CD4-positive, alpha-beta T cell treated with Interleukin-1 beta for 1 hour (primary cell): ENCODE measurements at places on chromosomes 2 and 18.

DNA sequence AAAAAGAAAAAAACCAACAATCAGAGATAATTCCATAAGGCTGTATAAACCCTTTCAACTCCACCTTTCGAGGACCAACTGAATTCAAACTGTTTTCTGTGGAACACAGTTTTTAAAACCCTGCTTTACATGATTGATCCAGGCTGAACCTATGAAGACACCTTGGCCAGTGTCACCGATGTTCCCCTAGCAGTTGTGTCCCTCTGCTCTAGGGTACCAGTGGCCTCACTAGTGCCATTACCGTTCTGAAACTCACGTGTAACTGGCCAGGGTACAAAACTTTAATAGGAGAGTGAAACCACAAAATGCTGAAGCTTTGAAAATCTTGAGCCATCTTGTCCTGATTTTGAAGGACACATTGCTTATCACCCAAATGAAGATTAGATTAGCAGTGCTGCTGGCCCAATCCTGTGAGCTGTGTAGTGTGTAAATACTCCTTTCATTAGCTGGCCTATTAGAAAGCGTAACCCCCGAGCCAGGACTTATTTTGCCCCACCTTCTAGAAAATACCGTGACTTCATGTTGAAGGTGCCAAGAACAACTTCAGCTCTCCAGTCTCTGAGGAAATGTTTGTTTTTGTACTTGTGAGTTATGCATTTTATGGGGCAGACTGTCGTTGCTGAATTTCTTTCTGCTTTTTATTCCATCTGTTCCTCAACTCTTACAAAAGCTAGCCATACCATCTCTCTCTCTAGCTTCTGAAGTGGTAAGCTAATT is 147.8 kb upstream of the MAP3K20 start:
- DNase-seq: no peak

- no peak for DNase-seq
Observed at GRCh38 chr18:24918257-24918656, 433.7 kb downstream of the ZNF521 start.

- no peak for DNase-seq
Observed at GRCh38 chr18:54607213-54608027, 16.4 kb downstream of the DYNAP start.

DNA sequence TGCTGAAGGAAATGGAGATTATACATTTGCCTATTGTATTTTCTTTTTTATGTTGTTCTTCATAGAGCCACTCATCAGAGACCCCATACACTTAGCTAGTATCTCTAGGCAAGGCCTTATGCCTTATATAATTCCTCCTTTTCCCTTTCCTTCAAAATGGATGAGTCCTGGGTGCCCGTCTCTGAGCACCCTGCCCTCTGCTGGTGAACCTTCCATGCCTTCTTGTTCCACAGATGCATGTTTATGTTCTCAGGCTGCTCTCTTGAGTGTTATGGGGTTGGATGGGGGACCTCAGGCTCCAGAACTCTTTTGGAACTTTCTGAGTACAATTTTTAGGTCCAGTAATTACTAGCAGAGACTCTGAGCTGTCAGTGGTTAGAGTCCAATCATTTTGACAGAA is 368.6 kb upstream of the SPRED2 start:
- DNase-seq: no peak

- no peak for DNase-seq
Observed at GRCh38 chr18:33729556-33729955, 151.5 kb downstream of the ASXL3 start.

DNA sequence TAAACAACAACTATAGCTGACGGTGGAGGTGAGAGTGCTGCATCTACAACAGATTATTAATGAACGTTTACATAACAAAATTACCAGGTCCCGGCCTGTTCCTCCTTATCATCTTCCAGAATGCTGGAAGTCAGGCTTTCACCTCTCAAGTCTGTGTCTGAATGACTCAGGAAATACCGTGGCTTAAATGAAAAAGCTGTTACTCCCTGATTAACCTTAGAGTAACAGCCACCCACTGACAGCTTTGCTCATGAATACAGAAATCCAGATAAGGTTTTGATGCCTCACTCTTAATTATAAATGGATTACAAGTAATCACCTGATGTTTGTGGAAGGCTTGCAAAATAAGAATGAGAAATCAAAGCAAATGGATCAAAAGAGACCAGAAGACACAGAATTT is 885.3 kb upstream of the CELF4 start:
- DNase-seq: no peak

DNA sequence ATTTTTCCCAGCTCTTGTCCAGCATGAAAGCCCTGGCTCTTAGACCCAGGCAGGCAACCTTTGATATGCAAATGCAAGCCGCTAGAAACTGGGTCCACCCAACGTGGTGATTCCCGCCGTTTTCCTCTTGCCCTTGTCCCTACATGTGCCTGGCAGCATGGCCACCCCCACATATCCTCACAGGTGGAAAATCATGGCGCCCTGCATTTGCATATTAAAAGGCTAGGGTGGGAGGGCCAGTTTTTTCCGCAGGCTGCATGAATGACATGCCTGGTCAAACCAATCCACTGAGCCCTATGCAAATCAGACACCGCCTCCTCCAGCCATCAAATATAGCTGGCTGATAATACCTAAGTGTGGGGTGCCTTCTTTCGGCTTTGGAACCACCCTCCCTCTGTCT is 1091.8 kb upstream of the NXPH2 start:
- DNase-seq: no peak

GRCh38 chr2:55152475-55153412 is 79.3 kb downstream of the CLHC1 start:
- DNase-seq: no peak

GRCh38 chr2:236162031-236162845 is 5.9 kb downstream of the GBX2 start:
- DNase-seq: no peak

- no peak for DNase-seq
Observed at GRCh38 chr2:164782323-164782722, 59.3 kb downstream of the COBLL1 start.

DNA sequence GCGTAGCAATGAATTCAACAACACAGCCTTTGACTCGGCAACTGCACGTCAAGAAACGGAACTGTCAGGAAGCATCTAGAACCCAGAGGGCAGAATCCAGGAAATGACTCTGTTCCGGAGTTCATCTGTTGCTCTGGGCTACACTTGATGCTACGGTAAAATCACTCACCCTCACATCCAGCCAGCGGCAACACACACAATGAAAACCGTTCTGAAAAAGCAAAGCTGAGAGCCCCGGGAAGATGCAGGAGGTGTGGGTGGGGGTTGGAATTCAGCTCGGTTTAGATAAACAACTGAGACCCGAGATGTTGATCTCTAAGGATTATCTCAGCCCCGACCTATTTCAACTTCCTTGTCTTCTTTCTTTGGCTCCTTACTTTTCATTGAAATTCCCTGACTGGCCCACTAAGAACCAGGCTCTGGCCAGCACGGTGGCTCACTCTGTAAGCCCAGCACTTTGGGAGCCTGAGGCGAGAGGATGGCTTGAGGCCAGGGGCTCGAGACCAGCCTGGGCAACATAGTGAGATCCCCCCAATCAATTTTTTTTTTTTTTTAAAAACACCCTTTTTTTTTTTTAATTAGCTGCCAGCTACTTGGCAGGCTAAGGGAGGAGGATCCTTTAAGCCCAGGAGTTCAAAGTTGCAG is 13.3 kb upstream of the RAB17 start:
- DNase-seq: peak; percentile 88
